ENCODE measurements at places on chromosomes 12 and 14. TPM values are rescaled to one million over a fixed set of nuclear protein-coding genes. Genes with fewer than 3 reads are reported as not detected.

The VWF gene
- total RNA-seq = 0.37 TPM

GRCh38 chr12:70840656-70841350 lies 79.7 kb downstream of the PTPRR start:
- DNase-seq = no peak

GRCh38 chr12:8847435-8847834 lies 25.0 kb downstream of the A2ML1 start:
- no peak for DNase-seq

- DNase-seq = no peak
Measured at GRCh38 chr12:27657296-27657695, 39.0 kb upstream of the REP15 start.

GRCh38 chr12:96988919-96989318 lies 81.9 kb downstream of the NEDD1 start:
- DNase-seq = no peak

Data from glutamatergic neuron (in vitro differentiated cells).